ENCODE measurements at places on chromosomes 5 and 9.

DNA sequence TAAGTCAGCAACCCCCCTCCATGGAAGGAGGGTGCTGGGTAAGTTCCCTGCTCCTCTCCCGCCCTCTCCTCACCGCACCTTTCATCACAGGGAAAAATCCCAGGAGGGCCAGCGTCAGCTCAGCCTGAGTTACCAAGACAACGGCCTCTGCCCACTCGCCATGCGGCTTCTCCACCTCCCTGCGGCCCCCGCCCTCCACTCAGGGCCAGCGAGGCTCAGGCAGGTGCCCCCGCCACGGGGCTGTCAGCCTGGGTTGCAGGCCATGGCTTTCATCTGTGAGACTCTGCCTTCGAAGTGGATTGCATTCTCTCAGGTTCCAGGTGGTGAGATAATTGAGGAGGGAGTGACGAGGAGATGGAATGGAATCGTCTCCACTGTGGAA, 27.2 kb upstream of the LAMC3 start:
- DNase-seq: no peak

GRCh38 chr9:114405294-114406034, 17.7 kb upstream of the AKNA start:
- peak; percentile 76 for DNase-seq

GRCh38 chr5:10578293-10578665, 14.4 kb downstream of the ANKRD33B start:
- no peak for DNase-seq

DNA sequence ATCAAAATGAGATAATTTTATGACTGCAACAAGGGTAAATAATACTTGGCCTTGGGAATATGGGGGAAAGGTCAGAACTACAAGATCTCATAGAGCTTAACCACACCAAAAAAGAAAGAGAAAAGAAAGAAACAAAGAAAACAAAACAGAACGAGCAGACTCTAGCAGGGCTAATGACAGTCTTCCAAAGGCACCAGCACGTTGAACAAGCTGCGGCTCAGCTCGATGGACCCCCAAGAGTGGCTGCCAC, 689 bp downstream of the AK3 start:
- no peak for DNase-seq

GRCh38 chr9:107952773-107953172, 463.2 kb upstream of the KLF4 start:
- DNase-seq: no peak

- DNase-seq: no peak
Observed at GRCh38 chr5:45162974-45163373, 354.2 kb downstream of the MRPS30 start.

- DNase-seq: no peak
Observed at GRCh38 chr5:181037365-181037861, 2.7 kb upstream of the BTNL9 start.

- no peak for DNase-seq
Observed at GRCh38 chr9:13744261-13744901, 464.9 kb upstream of the MPDZ start.

GRCh38 chr9:85892401-85892800, 48.5 kb upstream of the NAA35 start:
- no peak for DNase-seq

- peak; percentile 86 for DNase-seq
Observed at GRCh38 chr5:138752951-138753793, at the start of gene CTNNA1. TSS of gene CTNNA1 (plus strand) at chr5:138753425. CDS start at chr5:138781925, 28,500 bp downstream.

DNA sequence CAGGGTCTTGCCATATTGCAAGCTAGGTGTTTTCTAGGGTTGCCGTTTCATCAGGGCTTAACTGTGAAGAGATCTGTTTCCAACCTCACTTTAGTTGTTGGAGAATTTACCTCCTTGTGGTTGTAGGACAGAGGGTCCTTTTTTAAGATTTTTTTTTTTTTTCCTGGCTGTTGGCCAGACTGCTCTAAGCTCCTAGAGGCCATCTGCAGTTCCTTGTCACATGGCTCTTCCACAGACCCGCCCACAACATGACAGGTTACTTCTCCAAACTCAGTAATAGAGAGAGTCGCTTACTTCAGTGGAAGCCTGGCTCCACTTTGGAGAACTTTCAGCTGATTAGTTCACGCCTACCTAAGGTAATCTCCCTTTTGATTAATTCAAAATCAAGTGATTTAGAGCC, 543.7 kb downstream of the DMRTA1 start:
- no peak for DNase-seq

- DNase-seq: no peak
Observed at GRCh38 chr5:3606121-3606831, 10.6 kb downstream of the IRX1 start.

DNA sequence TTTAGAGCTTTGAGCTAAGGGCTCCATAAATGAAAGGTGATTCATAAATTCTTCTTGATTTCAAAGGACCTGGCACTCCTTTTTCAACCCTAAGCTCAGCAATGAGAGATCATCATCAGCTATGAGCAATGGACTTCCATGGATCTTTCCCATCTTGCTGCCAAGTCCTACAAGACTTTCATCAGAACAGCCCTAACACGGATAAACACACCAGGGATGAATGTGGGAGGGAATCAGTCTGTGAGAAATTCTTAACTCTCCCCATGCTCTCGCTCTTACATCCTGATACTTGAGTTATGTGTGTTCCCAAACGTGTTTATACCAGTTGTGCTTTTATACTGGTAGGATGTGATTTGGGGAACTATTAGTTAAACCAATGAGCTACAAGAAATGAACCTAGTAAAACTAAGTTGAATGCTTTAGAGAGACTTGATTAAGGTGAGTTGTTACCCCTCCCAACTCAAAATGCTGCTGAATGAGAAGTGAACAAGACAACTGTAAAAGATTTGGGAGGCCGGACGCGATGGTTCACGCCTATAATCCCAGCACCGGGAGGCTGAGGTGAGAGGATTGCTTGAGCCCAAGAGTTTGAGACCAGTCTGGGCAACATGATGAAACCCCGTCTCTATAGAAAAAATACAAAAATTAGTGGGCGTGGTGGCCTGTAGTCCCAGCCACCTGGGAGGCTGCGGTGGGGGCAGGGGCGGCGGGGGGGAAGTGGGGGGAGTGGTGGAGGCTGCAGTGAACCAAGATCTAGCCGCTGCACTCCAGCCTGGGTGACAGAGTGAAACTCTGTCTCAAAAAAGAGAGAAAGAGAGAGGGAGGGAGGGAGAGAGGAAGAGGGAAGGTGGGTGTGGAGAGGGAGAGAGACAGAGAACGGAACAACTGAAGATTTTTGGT, 5.2 kb upstream of the RPL26L1 start:
- no peak for DNase-seq

GRCh38 chr9:132457504-132458236, 47.7 kb downstream of the CFAP77 start:
- DNase-seq: no peak

DNA sequence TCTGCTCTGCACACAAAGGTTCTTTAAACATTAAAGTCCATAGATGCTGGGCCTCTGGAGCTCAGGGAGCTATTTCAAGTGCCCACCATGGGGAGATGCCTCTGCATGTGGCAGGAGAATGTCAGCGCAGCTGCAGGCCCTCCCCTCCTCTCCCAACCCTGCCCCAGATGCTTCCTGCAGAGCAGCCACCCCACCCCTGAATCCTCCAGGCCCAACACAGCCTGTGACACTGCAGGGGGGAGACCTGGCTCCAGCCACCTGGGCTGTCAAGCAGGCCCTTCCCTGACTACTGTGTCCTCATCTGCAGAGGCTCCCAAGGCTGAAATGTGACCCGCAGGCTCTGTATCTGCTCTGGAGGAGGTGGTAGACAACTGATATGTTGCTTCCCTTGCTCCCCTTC, 213.9 kb downstream of the GABBR2 start:
- DNase-seq: no peak

- DNase-seq: no peak
Observed at GRCh38 chr5:135996611-135997010, 32.2 kb upstream of the TGFBI start.

DNA sequence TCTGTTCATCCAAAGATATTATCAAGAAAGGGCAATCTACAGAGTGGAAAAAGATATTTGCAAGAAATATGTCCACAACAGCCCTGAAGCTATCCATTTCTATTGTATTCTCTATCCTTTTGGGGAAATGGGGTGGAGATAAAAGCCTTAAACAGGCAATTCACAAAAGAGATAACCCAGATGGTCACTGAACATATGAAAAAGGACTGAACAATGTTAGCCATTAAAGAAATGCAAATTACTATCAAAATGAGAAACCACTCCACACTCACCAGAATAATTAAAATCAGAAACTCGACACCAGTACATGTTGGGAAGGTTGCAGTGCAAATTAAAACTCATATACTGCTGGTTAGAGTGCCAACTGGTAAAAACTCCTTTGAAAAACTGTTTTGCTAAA, 955.2 kb upstream of the DMAC1 start:
- DNase-seq: no peak

DNA sequence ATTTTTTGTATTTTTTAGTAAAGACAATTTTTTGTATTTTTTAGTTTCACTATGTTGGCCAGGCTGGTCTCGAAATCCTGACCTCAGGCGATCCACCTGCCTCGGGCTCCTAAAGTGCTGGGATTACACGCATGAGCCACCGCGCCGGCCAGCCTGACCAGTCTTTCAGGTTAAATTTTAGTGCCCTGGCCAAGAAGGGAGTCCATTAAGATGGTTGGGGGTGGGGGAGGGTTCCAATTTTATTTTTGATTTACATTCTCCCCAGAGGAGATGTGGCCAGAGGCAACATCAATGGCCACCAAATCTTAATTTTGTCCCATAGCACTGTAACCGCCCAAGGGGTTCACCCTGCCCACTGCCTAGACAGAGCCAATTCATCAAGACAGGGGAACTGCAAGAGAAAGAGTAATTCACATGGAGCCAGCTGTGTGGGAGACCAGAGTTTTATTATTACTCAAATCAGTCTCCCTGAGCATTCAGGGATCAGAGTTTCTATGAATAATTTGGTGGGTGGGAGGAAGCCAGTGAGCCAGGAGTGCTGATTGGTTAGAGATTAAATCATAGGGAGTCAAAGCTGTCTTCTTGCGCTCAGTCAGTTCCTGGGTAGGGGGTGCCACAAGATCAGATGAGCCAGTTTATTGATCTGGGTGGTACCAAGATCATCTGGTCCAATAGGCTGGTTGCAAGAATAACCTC, 24.7 kb downstream of the TBCA start:
- DNase-seq: no peak

- no peak for DNase-seq
Observed at GRCh38 chr9:123796094-123796493, 133.8 kb downstream of the DENND1A start.

GRCh38 chr9:15116130-15116580, 190.9 kb downstream of the TTC39B start:
- no peak for DNase-seq

DNA sequence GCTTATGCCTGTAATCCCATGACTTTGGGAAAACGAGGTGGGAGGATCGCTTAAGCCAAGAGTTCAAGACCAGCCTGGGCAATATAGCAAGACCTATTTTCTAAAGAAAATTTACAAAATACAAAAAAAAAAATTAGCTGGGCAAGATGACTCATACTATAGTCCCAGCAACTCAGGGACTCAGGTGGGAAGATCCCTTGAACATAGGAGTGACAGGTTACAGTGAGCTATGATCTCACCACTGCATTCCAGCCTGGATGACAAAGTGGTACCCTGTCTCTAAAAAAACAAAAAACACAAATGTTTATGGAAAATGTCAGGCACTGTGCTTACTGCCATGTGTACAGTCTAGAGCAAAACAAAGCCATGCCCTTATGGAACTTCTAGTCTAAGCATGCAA, 823.3 kb upstream of the DMAC1 start:
- DNase-seq: no peak

- no peak for DNase-seq
Observed at GRCh38 chr5:25005431-25005830, 360.7 kb upstream of the CDH10 start.
